Activated CD4-positive, alpha-beta T cell treated with anti-CD3 and anti-CD28 coated beads, Interleukin-2, amount 50 U/mL, for 48 hours (primary cell): ENCODE measurements at places on chromosomes 5 and 9.

DNA sequence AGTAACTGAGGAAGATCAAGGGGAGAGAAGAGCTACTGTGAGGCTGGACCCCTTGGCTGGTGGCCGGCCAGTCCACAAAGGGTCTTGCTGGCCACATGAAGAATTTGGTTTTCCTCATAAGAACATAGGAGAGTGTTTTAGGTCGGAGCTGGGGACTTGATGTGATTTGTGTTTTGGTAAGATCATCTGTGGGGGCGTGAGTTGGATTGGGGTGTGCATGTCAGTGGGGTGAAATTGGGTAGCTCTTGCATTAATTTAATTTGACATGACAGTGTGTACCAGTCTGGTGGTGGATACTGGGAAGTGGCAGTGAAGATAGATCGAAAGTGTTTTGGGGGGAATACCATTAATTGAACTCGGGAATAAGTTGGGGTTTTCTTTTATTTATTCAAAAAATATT is 8.6 kb downstream of the PAM start:
- no peak for DNase-seq

DNA sequence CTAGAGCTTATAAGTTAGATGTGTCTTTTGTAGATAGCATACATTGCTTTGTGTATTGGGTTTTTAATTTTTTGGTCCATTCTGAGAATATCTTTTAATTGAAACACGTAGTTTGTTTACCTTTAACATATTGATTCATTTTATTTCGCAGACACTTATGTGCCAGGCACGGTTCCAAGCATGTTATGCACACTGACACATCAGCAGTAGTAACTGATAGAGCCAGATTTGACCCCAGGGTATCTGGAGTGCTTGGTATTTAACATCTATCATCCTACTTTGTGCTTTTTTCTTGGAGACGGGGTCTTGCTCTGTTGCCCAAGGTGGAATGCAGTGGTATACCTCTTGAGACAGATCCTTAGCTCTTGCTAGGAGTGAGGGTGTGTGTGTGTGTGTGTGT is 71.9 kb downstream of the USP20 start:
- no peak for DNase-seq

- DNase-seq = no peak
Measured at GRCh38 chr5:97046270-97046982, 96.0 kb downstream of the LIX1 start.

DNA sequence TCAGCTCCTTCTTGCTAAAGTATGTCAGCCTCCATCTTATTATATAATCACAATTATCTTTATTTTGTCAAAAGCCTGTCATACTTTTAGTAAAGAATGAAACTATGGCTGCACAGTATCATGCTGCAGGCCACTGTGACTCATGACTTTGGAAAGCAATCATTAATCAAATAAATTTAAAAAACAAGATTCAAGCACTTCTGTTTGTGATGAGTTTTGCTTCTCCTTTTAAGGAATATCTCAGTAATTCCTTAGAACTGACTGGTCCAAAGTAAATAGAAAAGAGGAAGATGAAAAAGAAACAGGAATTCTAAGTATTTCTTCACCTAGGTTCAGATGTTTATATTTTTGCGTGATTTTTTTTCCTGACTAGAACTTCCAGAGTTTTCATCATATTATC is 83.1 kb downstream of the EDIL3 start:
- no peak for DNase-seq

DNA sequence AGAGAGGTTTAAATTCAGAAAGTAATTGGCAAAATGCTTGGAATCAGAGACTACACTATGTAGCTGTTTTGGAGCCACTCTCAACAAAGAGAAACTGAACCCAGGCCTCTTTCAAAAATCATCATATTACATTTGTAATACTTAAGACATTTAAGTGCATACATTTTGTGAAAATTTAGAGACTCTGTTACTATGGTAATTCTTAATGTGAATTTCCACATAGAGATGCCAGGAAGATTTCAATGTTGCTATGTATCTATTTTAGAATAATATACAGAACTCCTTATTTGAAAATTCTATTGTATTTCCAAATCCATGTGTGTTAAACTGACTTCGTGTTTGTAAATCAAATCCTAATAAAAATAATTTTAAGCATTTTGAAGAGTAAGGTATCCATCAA is 1260.9 kb upstream of the C9orf72 start:
- no peak for DNase-seq

DNA sequence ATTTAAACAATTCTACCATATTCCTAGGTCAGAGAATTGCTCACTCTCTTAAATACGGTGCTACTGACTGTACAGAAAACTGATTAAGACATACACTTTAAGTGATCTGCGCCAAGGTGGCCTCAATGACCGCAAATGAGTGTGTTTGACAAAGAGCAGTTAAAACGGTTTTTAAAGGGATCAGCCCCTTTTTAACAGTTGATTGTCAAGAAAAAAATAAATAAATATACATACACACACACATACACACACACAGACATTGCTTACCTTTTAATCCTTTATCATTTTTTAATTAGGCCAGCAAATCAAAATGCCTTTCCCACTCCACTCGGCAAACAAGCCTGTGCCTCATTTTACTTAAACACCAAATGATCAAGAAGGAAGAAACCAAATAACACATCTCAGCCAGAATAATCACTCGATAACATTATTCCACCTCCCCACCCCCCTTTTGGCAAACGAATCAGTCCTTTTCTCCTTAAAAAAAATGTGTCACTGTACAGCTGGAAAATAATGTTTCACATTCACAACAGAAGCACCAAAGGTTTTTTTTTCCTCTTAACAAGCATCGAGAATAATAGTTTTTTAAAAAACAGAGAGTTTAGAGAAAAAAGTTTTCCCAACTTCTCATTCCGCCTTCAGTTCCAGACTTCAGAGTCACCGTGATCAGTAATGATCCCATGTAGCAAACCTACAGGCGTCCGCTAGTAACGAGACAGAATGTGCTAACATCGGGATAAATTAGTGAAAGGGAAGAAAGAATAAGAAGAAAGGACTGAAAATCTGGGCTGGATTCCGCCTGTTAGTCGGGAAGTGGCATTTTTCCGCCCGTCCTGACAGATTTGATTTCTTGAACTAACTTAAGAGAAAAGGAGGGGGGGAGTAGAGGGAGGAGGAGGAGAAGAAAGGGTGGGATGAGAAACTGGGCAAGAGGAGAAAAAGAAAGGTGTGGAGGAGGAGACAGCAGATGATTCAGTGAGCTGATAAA is at the start of gene ZNF608:
Gene ZNF608 (minus strand): TSS at position 712 of the 988 bp plus-strand sequence. CDS start 1,650 bp downstream, outside the sequence.
- no peak for DNase-seq
